ENCODE measurements at places on chromosomes 11 and 22. TPM values are rescaled to one million over a fixed set of nuclear protein-coding genes. Genes with fewer than 3 reads are reported as not detected.

DNA sequence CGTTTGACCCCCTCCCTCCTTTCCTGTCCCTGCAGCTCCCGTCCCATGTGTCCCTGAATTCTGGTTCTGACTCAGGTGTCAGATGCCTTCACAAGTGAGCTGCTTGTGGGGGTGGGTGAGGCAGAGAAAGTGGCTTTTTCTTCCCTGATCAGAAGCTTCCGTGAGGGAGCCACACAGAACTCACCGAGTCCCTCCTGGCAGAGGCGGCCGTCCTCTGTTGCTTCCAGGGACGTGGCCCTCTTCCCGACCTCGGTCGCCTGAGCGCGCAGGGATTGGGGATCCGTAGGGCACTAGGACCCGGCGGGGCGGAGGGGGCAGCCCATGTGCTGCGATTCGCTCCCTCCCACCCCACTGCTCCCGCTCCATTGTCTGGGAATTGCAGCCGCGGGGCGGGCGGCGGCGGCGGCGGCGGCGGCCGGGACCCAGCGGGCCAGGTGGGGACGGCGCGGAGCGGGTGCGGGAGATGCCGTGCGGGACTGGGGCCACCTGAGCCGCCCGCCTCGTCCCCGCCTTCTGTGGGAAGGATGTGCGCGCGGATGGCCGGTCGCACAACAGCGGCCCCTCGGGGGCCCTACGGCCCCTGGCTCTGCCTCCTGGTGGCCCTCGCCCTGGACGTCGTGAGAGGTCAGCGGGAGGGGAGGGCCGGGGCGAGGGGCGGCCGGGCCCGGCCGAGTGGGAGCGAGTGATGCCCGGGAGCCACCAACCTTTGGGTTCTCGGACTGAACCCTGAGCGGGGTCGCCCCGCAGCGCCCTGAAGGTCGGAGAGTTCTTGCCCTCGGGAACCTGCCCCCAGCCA, at the start of gene TMEM132A:
Gene TMEM132A, plus strand, starts transcription at position 351 of the 796 bp plus-strand sequence. Its CDS starts 174 bp downstream, at position 525.
- DNase-seq, result peak; percentile 81

DNA sequence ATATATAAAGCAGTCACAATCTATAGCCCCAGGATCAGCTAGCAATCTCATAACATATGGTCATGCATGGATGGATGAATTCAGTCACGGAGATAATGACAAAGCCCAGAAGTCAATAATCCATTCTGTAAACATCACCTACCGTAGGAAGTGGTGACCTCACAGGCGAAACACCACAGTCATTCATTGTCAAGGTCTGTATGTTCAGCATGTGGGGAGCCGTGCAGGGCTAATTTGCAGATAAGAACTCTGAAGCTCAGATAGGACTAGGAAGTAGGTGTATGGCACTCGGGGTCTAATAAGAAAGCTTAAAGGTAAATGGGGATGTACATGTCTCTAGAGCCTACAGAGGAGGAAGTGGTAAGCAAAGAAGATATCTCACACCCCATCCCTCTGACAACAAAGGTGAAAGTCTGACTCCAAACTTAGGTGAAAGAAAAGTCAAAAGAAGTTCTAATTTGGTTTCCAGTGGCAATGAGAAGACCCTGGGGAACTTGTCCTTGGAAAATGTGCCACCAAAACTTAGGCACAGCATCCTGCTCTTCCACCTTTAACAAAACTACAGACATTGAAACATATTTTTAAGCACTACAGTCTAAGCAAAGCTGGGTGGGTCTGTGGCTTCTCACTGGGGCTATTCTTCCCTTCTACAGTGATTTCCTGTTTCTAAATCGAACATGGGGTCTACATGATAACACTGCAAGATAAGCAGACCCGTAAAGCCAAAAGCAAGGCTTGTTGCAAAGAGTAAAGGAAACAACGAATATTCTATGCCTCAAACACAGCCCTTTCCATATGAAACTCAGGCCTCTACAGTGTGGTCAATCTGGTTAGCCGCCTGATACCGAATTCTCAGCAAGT, 5.2 kb downstream of the CRTAM start:
- no peak for DNase-seq

DNA sequence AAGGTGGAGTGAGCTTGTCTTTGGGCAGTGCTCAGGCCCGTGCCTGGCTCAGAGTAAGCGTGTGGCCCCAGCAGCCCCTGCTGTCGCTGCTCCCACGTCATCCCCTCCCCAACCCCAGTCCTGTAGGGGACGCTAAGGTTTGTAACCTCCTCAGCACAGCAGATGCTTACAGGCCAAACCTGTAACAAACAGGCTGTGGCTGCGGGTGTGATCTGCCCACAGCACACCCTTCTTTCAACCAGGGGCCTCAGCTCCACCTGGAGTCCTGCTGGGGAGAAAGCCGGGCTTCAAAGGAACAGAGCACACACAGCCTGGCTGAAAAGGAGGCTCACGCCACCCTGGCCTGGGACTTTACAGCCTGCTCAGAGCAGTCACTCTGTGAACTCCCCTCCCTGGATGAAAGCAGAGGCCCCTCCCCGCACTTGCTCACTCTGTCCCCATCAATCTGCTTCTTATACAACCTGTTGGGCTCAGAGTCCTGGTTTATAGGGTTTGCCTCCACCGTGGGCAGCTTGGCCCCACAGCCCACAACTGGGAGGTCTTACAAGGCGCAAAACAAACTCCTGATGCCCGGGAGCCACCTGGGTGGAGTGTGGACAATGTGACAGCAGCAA, 54.3 kb downstream of the SCUBE1 start:
- DNase-seq, result no peak

DNA sequence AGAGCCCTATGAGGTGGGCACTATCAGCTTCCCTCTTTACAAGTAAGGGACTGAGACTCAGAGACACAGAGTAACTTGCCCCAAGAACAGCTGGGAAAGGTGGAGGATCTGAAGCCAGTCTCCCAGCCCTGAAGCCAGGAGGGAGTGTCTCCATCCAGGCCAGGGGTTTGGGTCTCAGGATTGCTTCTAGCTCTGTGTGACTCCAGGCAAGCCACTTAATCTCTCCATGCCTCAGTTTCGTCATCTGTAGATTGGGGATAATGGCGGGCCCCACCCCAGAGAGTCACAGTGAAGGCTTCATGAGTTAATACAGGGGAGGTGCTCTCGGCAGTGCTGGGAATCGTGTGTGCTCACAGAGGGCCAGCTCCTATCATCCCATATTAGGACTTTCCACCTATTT, 10.5 kb downstream of the MAP4K2 start:
- DNase-seq, result no peak

- DNase-seq, result no peak
These were observed 39.1 kb upstream of the GLYAT start for GRCh38 chr11:58770627-58771457.

- DNase-seq, result no peak
These were observed 14.9 kb upstream of the PVALB start for GRCh38 chr22:36831717-36832116.

DNA sequence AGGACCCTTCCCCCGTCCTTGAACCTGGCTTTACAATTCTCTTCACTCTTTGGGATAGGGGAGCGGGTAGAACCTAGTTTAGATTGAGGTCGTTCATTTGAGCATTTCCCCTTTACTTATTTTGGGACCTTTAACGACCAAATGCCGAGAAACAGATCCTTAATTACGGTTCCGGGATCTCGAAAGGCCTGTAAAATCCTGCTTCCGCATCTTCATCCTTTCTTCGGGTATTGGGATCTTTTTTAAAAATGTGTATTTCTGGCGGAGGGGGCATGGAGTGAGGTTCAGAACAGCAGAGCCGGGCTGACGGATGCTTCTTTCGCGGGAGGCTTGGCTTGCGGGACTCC, 395 bp upstream of the HIPK3 start:
- no peak for DNase-seq

DNA sequence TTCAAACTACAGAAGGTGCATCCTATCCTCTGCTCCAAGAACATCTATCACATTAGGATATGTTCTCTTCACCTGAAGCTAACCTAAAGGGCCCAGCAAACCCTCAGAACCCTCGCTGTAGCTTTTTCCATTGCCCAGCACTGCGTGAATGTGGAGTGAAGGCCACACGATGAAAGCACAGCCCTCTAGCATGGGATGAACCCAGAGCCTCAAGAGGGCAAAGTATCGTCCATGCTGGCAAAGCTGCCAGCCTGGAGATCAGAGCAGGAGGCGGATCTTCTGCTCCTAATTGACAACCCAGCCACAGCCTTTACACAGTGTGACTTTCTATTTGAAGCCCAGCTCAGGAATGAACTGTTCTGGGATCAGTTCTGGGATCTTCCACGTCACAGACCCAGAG, 65.1 kb upstream of the USP47 start:
- DNase-seq, result no peak

DNA sequence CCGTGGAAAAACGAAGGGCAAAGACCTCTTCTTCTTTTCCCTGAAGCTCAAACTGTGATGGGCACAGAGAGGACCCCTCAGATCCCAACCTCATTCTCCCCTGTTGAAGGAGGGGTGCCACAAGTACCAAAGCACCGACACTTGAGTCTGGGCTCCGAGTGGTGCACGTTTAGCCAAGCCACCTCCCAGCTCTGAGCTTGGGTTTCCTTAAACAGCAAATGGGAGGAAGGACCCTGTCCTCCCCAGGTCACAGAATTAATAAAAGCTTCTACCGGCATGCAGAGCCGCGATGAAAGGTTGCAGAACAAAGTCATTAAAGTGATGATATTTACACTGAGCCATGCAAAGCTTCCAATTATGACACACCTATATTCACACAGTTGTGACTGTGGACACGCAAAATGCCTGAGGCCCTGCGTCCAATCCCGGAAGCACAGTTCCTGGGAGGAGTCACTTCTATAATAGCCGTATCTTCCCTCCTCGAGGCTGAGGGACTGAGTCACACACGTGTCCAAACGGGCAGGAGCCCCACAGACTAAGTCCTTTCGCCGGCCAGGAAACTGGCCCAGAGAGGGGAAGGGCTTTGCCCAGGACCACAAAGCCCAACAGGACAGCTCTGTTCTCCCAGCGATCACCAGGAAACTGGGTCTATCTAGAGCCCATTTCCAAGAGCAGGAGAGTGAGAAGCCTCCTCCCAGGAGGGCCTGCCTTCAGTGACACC, 922 bp upstream of the CSNK1E start:
- DNase-seq, result peak; percentile 67

- DNase-seq, result no peak
These were observed 23.1 kb upstream of the NNMT start for GRCh38 chr11:114273071-114273470.

DNA sequence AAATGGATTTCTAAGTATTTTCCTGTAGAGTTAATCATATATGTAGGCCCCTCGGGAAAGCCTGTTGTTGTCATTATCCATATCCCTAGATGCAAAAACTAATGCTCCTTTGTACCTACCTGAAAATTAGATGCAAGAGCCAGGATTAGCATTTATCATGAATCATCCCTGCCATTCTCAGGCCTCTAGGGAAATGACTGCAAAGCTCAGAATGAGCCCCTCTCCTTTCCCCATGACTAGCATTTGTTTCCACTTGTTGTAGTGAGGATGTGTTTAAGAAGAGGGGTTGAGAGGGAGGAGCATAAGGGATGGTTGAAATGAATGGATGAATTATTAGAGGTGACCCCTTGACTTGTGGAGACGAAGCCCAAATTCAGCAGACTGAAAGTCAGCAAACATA, 537.9 kb downstream of the NTM start:
- DNase-seq, result no peak

- DNase-seq, result no peak
These were observed 5.9 kb downstream of the CCDC90B start for GRCh38 chr11:83280256-83280655.

DNA sequence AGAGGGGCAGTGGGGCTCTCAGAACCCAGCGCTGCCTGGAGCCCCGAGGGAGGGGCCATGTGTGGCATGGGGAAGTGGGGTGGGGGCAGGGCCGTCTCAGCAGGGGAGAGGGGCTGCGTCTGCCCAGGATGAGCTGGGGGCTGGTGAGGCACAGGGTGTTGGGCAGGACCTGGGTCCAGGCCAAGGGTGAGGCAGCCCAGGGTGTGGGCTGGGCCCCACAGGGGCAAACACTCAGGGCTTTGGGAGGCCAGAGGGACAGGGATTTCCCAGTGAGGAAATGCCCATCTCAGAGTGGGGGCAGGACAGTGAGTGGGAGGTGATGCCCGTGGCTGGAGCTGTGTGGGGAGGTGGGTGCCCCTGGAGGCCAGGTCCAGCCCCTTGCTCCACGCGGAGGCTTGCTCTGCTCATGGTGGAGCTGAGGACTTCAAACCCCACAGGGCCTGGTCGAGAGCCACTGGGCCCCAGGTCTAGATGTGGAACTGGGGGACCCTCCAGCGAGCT, 5.4 kb downstream of the PLXNB2 start:
- DNase-seq, result peak; percentile 68

DNA sequence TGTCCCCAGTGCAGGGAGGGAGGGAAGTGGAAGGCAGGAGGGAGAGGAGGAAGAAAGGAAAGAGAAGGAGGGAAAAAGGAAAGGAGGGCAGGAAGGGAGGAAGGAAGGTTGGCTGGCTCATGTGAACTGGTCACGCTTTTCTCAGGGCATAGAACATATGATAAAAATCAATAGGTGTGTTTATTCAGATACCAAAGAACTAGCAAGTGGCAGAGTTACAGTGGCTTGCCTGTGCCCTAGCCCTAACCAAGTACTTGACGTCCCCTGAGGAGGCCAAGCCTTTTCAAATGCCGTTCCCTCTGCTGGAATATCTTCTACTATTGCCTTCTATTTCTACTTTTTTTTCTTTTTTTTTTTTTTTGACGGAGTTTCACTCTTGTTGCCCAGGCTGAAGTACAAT, 33.5 kb downstream of the CHRDL2 start:
- DNase-seq, result no peak

- no peak for DNase-seq
These were observed 50.8 kb upstream of the SLC36A4 start for GRCh38 chr11:93248602-93249001.

The DUSP8 gene
- total RNA-seq, result 7.7 TPM

The CCDC116 gene
- not detected for total RNA-seq

The NLRP14 gene
- total RNA-seq, result not detected

The GAL gene
- not detected for total RNA-seq

The CRYBB2 gene
- total RNA-seq, result not detected

The C22orf31 gene
- total RNA-seq, result not detected
